ENCODE measurements at places on chromosomes 4 and X.

DNA sequence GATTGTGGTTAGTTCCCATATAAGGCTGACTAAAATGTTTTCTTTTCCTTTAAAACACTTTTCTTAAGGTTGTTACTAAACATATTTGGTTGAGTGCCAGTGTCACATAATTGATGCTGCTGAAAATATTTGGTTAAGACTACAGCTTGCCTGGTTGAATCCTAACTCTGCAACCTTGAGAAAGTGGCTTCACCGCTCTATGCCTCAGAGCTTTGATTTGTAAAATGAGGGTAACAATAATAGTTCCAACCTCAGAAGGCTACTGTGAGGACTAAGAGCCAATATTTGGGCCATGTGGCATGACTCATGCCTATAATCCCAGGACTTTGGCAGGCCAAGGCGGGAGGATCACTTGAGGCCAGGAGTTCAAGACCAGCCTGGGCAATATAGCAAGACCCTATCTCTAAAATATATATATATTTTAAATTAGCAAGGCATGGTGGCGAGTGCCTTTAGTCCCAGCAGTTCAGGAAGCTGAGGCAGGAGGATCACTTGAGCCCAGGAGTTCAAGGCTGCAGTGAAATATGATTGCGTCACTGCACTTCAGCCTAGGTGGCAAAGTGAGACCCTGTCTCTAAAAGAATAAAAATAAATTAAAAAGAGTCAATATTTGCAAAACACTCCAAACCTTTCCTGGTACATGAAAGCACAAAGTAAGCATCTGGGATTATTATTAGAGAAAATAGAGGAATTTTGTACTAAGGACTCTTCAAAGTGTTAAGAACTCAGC lies 7.1 kb upstream of the NEIL3 start:
- DNase-seq, result no peak

DNA sequence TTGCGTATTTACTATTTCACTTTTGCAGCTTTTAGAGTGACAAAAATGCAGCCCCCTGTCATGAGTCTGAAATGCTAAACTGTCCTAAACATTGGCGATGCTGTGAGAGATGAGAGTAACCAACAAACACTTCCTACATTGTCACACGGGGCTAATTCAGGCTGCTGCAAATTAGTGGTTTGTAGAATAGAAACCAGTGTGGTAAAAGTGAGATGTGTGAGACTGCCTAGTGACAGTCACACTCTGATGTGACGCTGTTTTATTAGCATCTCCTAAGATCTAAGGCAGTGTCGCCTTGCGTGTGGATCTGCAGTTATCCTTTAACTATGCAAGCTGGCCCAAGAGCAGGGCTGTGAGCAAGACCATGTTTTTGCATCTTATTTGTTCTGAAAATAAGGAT lies 800.2 kb upstream of the TENM3 start:
- DNase-seq, result no peak

DNA sequence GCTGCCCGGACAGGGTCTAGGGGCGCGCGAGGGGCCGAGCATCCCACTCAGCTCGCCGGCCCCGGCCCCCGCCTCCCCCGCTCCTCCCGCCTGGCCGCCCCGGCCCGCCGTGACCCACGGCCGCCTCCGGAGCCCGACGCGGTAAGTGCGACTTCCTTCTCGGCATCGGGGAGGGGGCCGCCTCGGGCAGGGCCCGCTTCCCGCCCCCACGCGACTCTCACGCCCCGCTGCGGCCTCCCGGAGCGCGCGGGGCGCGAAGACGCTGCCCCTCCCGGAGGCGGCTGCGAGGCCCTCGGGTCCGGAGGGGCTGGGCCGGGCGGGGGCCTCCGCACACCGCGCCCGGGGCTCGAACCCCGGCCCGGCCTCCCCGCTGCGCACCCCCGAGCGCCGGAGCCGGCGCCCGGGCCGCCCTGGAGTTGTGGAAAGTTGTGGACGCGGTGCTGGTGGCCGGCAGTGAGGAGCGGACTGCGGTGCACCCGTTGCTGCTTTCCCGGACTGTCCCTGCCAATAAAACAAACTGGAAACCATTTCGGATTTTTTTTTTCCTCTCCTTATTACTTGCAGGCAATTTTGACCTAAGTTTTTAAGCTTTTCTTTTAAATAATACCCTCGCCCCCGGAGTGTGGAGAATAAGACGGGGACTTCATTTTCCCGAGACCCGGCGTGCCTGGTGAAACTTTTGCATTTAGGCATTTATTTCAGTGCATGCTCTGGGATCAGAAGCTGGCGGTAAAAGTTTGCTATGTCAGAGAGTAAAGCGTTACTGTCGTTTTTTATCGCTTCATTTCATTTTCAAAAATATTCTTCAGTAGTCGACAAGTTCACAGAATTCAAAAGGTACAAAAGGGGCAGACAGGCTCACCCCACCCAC lies 13.0 kb upstream of the TMEM156 start:
- peak; percentile 82 for DNase-seq

DNA sequence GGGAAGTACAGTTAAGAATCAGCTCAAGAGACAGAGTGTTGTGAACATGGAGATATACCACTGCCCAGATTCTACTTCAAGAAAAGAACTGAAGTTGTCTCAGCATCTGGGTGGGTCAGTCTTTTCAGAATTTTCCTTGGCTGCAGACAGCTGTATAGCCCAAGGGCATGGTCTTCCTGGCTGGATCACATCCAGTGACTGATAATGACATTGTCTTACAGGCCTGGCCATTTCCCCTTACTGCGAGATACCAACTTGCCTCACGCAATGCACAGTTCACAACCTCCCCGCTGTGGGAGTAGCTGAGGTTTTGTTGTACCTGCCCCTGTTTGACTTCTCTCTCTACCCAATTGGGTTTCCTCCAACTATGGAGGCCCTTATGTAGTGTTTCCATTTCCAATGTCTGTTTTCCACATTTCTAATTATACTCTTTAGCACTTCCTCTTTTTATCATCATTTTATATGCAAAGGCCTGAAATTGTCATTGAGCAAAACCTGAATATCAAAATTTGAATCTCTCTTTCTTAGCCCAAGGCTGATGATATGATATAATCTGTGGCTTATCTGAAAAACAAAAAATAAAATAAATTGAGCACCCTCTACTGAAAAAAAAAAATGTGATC lies 209.1 kb downstream of the NAF1 start:
- no peak for DNase-seq

DNA sequence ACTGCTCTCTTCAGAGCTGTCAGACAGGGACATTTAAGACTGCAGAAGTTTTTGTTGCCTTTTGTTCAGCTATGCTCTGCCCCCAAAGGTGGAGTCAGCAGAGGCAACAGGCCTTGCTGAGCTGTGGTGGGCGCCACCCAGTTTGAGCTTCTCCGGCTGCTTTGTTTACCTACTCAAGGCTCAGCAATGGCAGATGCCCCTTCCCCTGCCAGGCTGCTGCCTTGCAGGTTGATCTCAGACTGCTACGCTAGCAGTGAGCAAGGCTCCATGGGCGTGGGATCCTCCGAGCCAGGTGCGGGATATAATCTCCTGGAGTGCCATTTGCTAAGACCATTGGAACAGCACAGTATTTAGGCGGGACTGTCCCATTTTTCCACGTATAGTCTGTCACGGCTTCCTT lies 371.4 kb upstream of the AMOT start:
- no peak for DNase-seq

DNA sequence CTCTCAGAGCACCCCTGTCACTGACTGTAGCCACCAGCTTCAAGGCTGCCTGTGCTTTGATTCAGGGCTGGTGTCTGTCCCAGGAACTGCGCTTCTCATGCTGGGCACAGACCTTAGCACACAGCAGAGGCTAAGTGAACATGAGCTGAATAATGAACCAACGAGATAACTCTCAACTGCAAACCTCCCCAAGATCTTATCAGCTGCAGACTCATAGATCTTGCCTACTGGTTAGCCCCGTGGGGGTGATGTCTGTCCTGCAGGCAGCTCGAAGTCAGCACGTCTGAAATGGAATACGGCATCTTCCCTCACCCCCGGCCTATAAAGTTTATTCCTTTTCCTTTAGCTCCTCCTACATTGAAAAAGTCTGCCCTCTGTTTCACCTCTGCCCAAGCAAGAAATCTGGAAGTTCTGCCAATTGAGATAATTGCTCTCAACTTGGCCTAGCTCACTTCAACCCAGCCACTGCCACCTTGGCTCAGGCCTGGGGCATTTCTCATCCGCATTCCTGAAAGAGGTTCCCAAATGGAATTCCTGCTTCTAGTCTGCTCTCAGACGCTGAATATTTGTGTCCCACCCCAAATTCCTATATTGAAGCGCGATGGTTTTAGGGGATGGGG lies 73.7 kb downstream of the GATB start:
- no peak for DNase-seq

DNA sequence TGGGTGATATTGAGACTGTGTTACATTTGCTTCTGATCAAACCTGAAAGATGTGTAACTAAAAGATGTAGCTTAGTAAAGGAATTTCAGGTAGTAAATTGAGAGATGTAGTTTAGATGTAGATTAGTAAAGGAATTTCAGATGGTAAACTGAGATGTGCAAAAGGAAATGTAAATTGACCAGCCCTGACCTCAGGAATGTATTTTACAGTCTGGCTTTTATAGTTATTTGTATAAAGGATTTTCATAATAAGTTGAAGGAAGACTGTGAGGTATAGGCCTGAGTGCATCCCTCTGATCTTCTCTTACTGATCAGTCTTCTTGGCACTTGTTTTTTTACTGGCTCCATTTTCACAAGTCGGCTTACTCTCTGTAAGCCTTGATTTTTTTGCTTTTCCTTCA lies 3.2 kb downstream of the KLHL2 start:
- no peak for DNase-seq

DNA sequence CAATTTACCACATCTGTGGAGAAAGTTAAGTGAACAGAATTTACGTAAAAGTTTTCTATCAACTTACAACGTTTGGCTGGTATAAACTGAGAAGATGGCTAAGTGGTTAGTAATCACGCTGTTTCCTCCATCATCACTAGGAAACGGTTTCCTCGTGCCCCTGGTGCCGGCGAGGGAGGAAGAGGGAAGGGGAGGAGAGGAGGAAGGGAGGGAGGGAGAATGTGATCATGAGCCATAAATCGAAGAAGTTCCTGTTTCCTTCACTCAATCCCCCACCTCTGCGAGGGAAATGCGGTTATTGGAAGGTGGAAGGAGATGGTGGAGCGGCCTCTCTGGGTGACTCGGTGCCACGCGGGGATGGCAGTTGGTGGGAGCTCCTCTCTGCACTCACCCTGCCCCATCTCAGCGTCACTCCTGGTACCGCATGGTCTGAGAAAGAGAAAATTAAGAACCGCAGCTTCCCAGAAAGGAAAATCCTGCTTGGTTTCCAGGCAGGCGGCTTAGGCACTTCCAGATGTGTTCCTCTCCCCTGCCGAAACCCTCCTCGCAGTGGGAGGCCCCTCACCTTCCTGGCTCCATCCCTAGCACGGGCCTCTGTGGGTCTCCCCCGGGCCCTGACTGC lies 216.8 kb downstream of the AFAP1 start:
- peak; percentile 48 for DNase-seq

DNA sequence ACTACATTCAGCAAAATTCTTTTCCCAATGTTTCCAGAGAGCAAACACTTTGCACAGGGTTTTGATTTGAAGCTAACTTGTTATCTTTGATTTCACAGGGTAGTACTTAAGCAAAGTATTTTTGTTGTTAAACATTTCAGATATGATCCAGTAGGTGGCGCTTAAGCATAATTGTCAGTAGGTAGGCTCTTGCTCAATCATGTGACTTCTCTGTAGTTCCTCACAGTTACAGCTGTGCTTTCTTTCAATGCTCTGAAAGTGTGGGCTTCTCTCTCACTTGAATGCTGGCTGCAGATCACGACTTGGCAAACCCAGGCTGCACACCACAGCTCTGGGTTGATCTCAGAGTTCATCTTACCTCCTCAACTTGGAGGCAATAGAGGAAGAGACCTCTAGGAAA lies 1016.5 kb downstream of the SH3BGRL start:
- peak; percentile 6 for DNase-seq

- no peak for DNase-seq
These were observed 25.2 kb upstream of the NPFFR2 start for GRCh38 chr4:72006586-72006985.

GRCh38 chr4:135186002-135186401 lies 984.4 kb upstream of the PABPC4L start:
- no peak for DNase-seq

GRCh38 chr4:105588252-105588651 lies 35.8 kb downstream of the ARHGEF38 start:
- DNase-seq, result no peak

- DNase-seq, result no peak
These were observed 244.2 kb upstream of the GRID2 start for GRCh38 chr4:92059615-92060014.

- no peak for DNase-seq
These were observed 133.7 kb upstream of the CPXCR1 start for GRCh38 chrX:88613338-88613737.

- peak; percentile 10 for DNase-seq
These were observed at the start of gene BMP3 for GRCh38 chr4:81030061-81030980. TSS of gene BMP3 (plus strand) at chr4:81030708. CDS start at chr4:81031285, 577 bp downstream.

GRCh38 chr4:26719954-26720552 lies 136.2 kb downstream of the TBC1D19 start:
- peak; percentile 51 for DNase-seq

DNA sequence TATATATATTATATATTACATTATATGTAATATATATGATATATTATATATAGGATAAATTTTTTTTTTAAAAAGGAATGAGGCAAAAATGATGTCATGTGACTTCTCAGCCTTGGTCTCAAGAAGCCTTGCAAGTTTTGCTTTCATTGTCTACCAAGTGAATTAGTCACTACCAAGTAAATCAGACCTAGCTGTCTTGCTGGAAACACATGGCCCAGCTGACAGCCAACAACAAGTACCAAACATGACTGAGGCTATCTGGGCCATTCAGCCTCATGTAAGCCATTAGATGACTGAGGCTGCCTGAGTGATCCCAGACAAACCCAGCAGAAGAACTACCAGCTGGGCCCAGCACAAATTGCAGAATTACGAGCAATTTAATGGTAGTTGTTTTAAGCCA lies 44.9 kb downstream of the HAND2 start:
- DNase-seq, result no peak

DNA sequence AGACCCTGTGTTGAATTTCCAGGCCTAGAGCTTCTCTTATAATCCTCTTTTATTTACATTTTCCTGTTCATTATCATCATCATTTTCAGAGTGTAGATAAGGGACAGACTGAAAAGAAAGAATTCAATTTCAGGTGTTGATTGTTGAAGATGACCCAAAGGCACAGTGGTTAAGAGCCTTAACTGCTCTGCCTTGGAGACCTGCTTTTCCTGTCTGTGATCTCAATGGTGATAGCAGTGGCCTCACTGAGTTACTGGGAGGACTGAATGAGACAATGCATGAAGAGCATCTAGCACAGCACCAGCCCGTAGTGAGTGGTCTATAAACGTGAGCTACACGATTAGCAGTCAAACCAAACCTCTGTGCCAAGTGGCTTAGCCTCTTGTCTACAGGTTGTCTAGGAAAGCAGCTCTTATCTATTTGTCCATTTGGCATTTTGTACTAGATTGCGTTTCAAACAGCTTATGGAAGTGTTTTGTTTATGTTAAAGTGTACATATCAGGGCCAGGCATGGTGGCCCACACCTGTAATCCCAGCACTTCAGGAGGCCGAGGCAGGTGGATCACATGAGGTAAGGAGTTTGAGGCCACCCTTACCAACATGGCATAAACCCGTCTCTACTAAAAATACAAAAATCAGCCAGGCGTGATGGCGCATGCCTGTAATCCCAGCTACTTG lies 41.5 kb downstream of the SETD7 start:
- no peak for DNase-seq
